ENCODE measurements at places on chromosomes 11 and 22.

- DNase-seq = no peak
Observed at GRCh38 chr11:75150879-75151278, at the start of gene SLCO2B1. Gene SLCO2B1, plus strand, starts transcription at chr11:75151107. Its CDS starts 275 bp downstream, at chr11:75151382.

- DNase-seq = no peak
Observed at GRCh38 chr22:21622011-21622918, 7.6 kb downstream of the YDJC start.

GRCh38 chr11:99376463-99376862 is 355.7 kb downstream of the CNTN5 start:
- no peak for DNase-seq

DNA sequence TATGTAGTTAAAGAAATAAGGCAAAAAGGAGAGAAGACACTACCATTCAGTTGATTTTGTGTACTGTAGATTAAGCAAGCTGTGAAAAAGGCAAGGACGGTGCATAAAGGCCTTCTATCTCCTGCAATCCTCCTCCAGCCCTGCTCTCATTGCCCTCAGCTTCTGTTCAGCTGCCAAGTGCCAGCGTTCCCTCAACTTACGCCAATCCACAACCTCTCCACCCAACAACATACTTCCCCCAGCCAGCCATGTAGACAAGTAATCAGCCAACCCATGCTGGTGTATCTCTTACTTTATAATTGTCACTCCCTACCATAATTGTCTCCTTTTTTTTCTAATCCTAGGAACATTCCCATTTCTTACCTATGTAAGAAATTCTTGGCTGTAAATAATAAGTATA is 30.1 kb upstream of the ANO5 start:
- no peak for DNase-seq

GRCh38 chr11:69951821-69952220 is 126.3 kb upstream of the ANO1 start:
- DNase-seq = no peak

DNA sequence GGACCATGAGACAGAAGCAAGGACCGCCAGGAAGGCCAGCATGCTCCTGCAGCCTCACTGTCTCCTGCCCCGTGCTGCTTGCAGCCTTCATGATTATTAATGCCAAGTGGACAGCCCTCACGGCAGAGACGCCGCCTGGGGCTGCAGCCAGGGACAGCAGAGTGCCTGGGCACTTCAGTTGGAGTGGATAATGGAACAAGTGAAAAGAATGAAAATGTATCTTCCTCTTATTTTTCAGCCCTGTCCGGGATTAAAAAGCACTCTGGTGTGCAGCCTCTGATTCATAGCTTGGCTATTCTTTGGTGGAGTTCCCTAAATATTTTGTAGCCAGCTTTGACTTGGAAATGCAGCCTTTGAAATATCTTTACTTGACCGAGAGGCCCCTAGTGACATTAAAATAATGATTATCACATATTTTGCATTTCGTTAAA is 1404.2 kb downstream of the BRD1 start:
- peak; percentile 77 for DNase-seq

DNA sequence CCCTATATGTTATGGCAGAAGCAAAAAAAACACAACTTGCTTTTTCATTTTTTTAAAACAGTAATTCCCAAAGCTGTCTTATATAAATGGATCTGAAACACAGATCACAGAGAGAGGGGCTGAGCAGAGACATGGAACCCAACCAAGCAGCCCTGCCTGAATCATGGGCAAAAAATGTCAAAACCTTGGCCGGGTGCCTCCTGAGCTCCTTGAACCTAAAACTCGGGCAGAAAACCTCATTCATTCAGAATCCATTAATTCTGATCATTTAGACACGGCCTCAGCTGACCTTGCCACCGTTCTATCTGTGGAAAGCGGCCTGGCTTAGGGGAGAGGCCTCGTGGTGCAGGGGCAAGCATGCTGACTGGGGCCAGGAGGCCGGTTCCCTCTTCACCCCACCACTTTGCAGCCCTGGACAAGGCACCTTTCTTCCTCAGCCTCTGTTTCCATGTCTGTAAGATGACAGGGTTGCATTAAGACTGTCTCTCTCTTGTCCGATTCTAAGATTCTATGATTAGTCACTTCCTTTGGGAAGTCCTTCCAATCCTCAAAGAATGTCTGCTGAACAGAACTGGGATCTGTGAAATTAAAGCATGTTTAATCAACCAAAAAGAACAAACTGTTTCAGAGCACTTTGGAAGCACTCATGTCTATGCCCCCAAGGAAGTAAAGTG is 26.0 kb downstream of the TENM4 start:
- no peak for DNase-seq

- no peak for DNase-seq
Observed at GRCh38 chr11:12808519-12808918, 134.3 kb downstream of the TEAD1 start.

GRCh38 chr11:33667819-33668467 is 32.7 kb downstream of the C11orf91 start:
- no peak for DNase-seq

DNA sequence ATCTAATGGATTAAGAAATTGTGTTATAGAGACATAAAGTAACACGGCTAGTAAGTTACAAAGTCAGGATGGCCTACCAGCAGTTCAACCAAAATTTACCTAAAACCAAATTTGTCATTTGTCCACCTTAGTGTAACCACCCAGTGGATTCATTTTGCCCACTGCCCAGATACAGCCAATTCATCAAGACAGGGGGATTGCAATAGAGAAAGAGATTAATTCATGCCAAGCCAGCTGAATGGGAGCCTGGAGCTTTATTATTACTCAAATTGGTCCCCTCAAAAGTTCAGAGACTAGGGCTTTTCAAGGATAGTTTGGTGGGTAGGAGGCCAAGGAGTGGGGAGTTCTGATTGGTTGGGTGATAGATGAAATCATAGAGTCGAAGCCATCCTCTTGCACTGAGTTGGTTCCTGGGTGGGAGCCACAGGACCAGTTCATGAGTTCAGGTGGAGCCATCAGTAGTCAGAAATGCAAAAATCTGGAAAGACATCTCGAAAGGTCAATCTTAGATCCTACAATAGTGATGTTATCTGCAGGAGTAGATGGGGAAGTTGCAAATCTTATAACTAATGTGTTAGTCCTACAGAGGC is 304.2 kb upstream of the CADM1 start:
- DNase-seq = no peak

DNA sequence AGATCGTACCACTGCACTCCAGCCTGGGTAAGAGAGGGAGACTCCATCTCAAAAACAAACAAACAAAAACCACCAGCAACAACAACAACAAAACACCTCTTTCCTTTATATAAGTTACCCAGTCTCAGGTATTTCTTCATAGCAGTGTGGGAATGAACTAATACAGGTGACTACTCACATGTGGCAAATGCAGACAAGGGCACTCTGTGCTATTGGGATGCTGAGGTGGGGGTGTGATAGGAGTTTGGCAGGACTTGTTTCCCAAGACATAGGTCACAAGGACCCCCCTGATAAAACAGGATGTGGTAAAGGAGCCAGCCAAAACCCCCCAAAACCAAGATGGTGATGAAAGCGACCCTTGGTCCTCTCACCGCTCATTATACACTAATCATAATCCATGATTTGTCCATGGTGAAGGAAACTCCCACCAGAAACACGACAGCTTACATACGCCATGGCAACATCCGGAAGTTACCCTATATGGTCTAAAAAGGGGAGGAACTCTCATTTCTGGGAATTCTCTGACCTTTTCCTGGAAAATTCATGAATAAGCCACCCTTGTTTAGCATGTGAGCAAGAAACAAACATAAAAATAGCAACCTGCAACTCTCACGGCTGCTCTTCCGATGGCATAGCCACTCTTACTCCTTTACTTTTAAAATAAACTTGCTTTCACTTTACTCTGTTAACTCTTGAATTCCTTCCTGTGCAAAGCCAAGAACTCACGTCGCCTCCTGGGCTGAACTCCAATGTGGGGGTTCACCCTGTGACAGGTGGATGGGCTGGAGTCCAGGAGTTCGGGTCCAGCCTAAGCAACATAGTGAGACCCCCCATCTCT is 18.8 kb upstream of the INCENP start:
- DNase-seq = peak; percentile 65

All from GM04503 (cell line).